Esophagus squamous epithelium (tissue), 5 donors: ENCODE measurements at places on chromosomes 5 and 9.

- DNase-seq: no peak
These were observed 160.5 kb upstream of the MSX2 start for GRCh38 chr5:174563899-174564298.

GRCh38 chr5:112533362-112533761 lies 114.3 kb upstream of the EPB41L4A start:
- no peak for DNase-seq

DNA sequence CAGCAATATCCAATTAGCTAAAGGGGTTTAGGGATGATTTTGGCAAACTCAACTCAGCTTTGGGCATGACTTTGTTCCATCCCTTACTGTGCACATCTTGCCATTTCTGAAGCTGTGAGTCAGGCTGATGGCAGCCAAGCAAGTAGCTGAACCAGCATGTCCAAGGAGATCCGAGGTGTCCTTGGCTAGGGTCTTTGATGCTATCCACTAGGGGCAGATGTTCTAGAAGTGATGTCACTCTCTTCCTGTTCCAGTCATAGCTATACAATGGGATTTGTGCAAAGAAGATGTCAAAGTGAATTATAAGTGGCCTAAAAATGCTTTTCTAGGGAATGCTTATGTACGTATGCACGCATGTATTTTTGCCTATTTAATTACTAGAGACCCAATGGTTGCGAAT lies 160.8 kb upstream of the PAPPA start:
- no peak for DNase-seq

DNA sequence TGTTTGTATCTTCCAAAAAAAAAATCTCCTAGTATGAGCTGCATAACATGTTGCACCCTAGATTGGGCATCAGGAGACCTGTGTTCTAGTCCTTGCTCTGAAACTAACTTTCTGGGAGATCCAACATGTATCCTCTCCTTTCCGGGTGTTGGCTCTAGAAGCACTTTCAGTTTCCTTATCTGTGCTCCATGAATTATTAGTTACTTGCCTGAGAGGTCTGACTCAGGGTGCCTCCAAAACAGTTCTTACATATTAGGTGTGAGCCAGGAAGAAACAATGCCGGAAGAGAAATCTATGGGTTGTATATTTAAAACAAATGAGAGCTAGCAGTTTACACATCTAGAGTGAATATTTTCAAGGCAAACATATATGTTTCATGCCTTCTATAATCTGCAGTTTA lies 36.7 kb upstream of the SLC36A2 start:
- no peak for DNase-seq

DNA sequence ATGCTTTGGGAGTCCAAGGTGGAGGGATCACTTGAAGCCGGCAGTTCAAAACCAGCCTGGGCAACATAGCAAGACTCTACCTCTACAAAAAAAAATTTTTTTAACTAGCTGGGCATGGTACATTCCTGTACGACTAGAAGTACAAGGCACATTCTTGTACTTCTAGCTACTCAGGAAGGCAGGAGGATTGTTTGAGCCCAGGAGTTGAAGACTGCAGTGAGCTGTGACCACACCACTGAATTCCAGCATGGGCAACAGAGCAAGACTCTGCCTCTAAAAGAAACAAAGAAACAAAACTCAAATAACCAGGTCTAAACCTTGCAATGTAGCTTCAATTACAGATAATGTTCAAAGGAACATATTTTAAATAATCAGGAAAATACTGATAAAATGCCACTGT lies 56.2 kb downstream of the SSBP2 start:
- DNase-seq: no peak

DNA sequence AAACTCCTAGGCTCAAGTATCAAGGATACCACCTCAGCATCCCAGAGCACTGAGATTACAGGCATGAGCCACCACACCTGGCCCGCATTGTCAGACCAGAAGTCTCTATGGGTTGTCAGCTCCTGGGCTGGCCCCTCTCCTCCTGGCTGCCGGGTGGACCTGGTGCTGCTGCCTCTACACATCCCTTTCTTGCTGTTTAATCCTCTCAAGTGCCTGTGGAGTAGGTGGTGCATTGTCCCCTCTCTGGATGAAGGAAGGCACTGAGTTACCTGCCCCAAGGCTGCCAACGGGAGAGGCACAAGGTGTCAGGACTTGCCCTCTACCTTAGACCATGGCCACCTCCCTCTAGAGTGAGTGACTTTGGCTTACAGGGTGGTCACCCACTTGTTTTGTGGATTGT lies 37.4 kb downstream of the PHF2 start:
- DNase-seq: no peak

DNA sequence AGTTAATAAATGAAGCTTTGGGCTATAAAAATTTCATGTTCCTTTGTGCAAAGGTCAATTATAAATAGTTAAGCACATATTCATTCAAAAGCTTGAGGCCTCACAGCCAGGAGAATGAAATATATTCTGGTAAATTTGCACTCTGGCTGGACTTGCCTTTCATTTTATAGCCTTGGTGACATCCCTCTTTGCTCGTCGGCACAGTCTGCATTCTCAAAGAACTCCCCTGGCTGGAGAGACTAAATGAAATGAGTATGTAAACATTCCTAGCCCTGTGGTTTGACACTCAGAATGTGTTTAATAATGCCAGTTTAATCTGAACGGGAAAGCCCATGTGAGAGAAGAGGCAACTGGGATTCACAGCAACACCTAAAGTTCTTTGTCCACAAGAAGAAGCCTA lies 285.6 kb downstream of the BRINP1 start:
- DNase-seq: no peak

DNA sequence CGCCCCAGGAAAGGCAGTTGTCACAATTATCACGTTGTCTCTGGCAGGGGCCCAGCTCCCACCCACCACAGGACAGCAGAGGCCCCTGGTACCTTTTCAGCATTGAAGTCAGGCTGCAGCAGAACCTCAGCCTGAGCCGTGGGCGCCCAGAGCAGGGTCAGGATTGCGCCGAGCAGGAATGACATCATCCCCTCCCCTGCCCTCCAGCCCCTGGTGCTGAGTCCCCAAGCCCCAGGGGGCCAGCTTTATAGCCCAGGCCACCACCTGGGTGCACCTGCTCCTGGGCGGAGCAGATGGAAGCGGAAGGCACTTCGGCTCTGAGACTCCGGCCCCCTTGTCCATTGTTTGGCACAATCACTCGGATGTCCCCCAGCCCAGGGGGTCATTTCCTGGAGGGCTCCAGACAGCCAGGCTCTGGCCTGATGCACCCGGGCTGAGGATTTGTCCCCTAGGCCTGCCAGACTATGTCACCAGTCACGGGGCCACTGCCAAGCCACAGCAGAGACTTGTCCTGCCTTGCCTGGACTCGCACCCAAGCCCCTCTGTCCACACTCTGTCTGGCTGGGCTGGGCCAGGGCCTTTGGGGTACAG lies at the start of gene LCN15:
Gene LCN15 (minus strand): TSS at position 218 of the 591 bp plus-strand sequence. CDS start 30 bp downstream, at position 188.
- no peak for DNase-seq

GRCh38 chr5:125746917-125747316 lies 676.3 kb upstream of the GRAMD2B start:
- DNase-seq: no peak

GRCh38 chr5:31153521-31153920 lies 40.0 kb upstream of the CDH6 start:
- DNase-seq: no peak

GRCh38 chr5:123382252-123382651 lies 41.0 kb downstream of the CEP120 start:
- DNase-seq: no peak

GRCh38 chr9:129968690-129969485 lies 74.1 kb downstream of the FNBP1 start:
- DNase-seq: no peak

DNA sequence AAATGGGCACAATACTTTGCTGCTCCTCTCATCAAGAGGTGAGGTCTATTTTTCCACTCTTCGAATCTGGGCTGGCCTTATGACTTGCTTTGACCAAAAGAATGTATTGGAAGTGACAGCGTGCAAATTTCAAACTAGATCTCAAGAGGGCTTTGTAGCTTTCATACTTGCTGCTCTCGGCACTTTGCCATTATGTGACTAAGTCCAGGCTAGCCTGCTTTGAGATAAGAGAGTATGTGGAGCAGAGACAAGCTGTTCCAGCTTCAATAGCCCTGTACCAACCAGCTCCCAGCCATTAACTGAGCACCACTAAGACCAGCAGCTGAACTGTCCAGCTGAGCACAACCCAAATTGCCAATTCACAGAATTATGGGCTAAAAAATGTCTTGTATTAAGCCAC lies 124.6 kb downstream of the ACER2 start:
- DNase-seq: no peak

DNA sequence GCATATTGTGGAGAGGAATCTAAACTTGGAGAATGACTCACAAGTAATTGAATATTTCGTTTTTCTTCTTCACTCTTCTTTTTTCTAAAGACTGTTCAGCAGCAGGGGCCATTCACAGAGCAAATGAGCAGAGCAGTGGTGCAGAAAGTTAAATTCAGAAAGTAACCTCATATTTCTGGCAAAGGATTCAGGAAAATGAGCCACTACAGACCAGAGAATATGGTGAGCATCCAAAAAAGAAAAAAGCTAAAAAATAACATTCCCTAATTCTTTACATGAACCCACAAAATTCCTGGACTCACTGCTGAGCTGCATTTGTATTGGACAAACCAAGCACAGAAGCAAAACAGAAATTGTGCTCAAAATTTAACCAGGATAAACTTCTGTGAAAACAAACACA lies 1486.8 kb upstream of the C9orf72 start:
- DNase-seq: no peak

GRCh38 chr5:139681466-139681865 lies 33.3 kb downstream of the CXXC5 start:
- DNase-seq: no peak

- DNase-seq: no peak
These were observed 79.2 kb upstream of the SPIN1 start for GRCh38 chr9:88308831-88309560.

- DNase-seq: no peak
These were observed 26.0 kb downstream of the PSIP1 start for GRCh38 chr9:15484802-15485201.

DNA sequence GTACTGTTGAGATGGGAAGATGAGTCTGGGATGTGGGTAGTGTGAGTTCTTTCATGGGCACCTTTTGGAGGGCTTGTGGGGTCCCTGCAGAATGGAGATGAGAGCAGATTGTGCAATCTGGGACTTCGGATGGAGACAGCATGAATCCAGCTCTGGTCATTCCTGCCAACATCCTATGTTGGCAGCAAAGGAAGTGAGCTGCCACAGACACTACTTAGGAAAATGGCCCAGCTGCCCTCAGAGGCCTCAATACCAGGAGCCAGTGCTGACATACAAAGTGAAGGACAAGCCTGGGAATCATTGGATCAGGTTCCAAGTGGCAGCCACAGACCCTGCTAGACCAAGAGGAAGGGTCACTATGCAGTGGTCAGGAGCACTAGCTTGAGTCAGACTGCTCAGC lies 402.8 kb downstream of the CDK5RAP2 start:
- DNase-seq: no peak

DNA sequence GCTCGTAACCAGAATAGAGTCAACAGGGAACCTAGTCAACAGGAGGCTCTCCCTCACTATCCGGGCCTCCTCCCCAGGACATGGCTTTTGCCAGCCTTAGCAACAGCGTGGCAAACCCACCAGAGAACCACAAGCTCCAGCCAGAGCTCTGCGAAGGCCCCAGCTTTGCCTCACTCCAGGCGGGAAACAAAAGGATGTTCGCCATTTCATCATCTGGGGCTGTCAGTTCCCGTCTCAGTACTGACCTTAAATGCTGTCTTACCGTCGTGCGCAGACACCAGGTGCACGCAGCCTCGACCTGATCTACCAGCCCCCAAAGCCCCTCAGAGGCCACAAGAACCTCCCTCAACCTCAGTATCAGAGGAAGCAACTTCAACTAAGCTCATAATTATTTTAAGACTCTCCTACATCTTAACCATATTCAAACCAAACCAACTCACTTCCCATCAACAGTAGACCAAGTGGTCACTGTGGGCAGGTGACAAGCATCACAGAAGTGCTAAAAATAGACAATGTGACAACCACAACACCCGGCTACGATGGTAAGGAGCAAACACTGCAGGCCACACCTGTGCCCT lies 71.4 kb downstream of the SEMA4D start:
- DNase-seq: no peak
